ENCODE measurements at places on chromosomes 16 and 17.

GRCh38 chr16:66944054-66944441, 8.7 kb downstream of the CES2 start:
- ATAC-seq = no peak

DNA sequence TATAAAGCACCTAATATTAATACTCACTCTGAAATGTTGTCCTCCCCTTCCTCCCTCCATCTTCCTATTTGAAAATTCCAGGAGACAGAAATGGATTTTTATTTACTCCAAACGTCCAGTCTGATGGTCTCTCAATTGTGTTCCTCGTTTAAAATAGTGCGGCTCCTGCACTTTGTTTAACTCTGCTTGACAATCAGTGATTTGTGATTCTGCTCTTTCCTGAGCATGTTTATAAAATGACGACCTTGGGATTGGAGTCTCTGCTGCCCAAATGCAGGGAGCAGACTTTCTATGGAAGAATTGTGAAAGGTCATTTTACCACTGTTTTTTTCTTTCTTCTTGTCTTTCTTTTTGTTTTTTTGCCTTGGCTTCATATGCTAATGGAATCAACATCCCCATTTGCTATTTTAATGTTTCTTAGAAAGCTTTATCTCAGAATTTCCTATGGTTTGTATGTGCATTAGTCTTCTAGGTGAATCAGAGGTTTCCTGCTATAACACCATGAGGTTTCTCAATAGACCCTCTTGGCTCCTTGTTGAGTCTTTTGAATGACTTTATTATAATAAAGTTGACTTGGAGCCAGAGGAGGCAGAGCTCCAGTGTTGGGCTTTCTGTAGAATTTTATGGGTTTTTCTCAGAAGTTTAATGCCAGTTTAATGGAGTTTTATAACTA, 376.5 kb downstream of the CDH11 start:
- peak; percentile 16 for ATAC-seq

GRCh38 chr17:47119746-47120520, 69.2 kb downstream of the CDC27 start:
- ATAC-seq = no peak

DNA sequence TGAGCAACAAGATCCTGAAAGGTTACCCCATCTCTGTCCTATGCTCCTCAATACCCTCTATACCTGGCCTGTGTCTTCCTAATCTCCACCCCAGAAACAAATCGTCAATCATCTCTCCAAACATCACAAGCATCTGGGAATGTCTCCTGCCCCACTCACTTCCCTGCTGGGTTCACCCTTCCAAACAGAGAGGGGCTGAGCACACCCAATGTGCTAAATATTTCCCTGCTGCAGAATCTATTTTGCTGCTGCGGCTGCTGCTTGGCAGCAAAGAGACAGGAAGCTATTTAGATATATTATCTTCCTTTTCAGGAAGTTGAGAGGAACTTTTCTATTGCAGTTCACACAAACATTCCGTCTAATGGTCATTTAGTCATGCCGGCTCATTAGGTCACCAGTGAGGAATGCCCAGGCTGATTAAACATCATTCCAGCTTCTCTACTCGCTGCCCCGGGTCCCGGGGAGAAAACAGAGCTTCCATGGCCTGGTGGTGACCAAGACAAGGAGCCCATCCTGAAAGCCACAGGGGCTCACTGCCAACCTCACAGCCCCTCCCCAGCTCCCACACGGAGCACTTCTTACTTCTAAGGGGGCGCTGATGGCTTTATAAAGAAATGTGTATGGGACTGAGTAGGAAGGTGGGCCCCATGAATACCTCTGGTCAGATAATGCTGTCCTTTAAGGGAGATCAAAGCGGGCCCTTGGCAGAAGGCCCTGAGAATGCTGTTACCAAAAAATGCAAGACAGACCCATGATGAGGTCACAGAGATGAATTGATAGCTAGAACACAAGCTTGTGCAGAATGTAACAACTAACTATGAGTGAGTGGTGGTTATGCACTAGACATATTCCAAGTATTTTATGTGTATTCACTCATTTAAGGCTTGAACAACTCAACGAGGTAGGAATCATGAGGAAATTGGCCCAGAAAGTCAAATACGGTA, 218.3 kb downstream of the SOX9 start:
- peak; percentile 84 for ATAC-seq

DNA sequence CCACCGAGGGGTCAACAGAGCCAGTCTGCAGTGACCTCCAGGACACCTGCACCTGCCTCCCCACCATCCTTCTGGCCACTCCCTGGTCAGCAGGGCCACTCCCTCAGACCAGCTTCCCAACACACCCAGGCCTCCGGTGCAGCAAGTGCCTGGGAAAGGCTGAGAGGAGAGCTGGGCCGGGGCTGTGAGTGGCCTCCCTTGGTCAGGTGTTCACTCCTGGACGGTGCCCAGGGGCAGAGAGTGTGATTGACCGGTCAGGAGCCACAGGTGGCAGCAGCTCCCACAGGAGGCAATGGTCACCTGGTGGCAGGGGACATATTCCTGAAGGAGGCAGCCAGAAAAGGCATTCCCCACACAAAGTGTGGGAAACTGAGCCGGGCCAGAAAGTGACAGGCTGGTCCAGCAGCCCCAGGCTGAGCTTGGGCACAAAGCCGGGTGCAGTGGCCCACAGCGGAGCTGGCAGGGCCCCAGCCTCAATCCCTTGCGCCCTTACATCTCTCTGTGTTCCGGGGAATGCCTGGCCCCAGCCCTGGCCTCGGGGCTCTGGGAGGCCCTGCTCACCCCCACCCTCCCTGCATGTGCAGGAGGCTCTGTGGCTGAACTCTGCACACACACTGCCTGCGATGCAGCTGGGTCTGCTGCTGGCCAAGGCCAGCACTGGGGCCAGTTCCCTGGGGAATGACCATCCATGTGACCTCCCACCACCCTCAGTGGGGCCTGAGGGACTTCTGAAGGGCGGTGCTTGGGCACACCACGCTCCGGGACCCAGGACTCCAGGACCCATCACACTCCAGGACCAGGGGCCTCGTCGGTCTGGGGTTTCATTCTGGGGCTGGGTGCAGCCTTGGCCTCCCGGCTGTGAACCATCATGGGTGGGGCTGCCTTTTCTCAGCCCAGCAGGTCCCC, 1.2 kb upstream of the C17orf99 start:
- peak; percentile 75 for ATAC-seq

Measured in motor neuron (in vitro differentiated cells).